ENCODE measurements at places on chromosomes 11 and 22.

DNA sequence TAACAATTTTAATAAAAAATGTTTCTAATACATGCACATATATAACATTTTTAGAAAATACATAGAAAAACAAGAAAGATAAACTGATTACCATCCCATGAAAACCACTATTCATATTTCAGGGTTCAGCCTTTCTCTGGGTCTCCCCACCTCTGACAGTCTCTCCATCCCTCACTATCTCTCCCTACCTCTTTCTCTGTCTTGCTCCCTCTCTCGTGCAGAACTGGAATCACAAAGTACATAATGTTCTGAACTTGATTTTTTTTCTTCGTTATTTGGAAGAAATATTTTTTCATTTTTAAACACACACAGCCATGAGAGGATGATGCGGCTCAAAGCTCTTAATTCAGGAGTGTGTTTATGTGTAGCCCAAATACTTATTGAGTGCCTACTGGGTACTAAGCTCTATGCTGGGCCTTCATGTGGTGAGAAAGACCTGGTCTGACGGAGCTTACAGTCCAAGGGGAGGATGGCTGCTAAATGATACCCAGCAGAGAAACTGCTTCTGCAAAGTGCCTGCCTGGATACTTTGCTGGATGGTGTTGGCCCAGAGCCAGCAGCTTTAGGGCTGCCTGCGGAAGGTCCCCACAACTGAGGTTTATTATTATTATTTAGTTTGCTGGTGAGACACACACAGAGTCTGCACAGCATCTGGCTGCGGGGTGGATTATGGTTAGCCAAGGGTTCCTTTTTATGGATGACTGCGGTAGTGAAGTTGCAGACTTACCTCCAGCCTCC lies 42.6 kb downstream of the SC5D start:
- no peak for DNase-seq

DNA sequence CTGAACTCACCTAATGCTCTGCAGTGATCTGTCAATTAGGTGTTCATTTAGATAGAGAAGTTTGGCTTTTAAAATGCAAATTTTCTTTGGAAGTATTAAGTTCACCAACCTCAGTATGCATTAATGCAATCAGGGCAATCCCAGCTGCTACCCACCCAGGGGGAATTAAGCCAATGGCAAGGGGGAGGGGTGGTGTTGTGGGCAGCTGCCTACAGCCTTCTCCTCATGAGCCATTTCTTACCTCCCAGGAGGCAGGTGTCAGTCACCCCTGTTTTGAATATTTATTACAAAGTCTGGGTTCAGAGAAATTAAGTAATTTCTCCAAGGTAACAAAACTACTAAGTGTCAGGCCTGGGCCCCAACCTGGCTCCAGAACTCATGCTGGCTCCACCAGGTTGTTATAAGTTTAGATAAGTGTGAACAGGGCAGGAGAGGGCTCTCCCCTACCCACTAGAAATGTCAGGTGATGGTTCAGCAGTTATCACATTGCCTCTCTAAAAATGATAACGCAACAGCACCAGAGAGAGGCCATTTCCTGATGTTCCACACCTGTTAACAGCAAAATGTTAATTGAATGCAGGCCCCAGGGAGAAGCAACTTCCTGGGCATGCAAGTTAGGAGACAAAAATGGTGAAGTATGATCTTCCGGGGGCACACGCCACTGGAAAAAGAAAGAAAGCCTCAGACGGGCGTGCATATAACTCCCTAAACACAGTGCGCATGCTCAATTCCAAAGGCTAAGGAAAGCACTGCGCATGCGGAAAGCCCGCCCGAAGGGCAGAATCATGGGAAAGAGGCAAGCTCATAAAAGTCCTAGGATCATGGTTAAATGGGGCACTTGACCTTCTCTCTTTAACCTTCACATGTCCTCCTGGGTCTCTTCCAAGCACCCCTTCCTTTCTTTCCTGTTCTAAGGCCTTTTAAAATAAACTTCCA lies 35.4 kb upstream of the GNAZ start:
- no peak for DNase-seq

- DNase-seq: no peak
Observed at GRCh38 chr11:86056351-86056854, 12.5 kb downstream of the PICALM start.

DNA sequence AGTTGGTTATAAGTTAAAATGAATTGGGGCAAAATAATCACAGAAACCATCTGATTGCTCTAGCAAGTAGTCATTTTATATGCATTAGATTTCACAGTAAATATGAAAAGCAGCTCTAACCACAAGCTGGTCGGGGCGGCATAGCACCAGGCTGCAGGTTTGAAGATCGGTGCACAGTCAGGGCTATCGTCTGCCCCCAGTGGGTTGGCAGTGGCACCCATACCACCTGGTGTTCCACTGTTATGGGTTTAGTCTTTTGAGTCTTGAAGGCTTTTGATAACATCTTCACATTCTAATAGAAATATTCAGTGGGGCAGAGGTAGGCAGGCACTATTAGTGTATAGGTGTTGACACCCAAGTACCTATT lies 62.1 kb downstream of the GRK3 start:
- DNase-seq: no peak

DNA sequence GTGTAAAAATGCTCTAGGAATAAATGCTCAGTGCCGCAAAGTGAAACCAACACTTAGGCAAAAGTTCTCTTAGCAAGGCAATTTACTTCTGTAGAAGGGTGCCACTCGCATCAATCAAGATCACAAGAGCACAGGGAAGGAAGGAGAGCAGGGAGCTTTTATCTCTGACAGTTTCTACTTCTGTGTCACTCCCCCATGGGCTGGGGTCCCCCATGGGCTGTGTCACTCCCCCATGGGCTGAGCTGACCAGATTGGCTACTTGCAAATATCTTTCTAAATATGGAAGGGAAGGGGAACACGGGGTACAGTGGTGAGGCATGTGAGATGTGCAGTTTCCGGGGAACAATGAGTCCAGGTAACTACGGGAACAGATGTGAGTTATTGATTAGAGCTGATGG lies 397 bp downstream of the OR52N2 start:
- no peak for DNase-seq

Measured in stimulated activated CD8-positive, alpha-beta memory T cell treated with anti-CD3 and anti-CD28 coated beads, Interleukin-7, amount 100 ng/mL, for 24 hours (primary cell).